Stimulated activated CD8-positive, alpha-beta memory T cell treated with anti-CD3 and anti-CD28 coated beads, Interleukin-4, amount 100 ng/mL, for 1 hour (primary cell): ENCODE measurements at places on chromosomes 5 and 9.

DNA sequence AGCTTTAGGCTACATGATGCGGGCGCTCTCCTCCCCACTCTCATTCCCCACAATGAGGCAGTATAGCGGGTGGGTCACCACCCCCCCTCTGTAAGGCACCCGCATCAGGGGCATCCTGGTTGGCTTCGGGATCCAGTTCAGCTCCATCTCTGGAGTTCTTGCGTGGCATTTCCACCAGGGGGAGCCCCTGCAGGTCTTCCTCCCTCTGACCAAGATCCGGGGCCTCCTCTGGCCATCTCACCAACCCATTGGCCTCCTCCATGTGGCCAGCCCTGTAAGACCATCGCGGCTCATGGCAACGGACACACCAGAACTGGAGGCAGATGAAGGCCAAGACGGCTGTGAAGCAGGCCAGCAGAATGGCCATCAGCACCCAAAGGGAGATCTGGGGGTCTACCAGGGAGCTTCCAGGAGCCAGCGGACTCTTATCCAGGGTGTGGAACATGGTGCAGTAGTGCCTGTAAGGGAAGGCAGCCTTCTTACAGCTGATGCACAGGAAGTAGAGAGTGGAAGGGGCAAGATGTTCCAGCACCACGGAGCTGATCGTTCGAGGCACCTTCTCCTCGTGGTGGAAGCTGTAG lies 77.0 kb downstream of the CYFIP2 start:
- no peak for DNase-seq

DNA sequence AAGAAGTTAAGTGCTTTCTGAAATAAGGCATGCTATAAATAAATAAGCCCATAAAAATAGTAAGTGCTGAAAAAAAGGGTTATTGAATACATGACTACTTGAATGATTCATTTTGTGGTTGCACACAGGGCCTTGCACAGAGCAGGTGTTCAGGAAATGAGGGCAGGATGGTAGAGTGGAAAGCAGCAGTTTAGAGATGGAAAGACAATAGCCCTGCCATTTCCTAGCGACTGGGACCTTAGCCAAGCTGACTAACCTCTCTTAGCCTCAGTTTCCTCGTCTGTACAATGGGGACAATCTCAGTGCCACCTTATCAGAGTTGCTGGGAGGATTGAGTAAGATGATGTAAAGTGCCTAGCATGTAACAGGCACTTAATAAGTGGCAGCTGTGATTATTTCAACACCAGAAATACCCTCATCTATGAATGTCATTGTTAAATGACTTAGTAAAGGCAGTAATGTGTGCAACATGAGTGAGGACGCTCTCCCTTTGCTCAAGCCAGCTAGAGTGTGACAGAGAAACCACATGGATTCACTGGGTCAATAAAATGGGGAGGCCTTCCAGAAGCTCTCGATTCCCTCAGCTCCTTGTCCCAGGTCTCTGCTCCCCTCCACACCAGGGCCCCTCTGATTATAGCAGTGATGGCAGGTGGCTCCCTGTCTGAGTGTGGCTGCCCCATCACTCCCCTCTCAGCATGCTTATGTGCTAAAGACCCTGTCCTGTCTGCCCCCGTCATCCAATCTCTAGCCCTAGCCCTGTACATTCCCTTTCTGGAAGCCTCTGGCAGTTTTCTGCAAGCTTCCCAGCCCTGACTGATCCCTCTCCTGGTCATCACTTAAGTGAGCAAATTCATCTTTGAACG lies 16.0 kb upstream of the PHF19 start:
- DNase-seq: no peak

- DNase-seq: no peak
Observed at GRCh38 chr5:173114536-173114935, 29.8 kb upstream of the BNIP1 start.

GRCh38 chr5:133938929-133939328 lies 29.5 kb downstream of the C5orf15 start:
- DNase-seq: no peak

- no peak for DNase-seq
Observed at GRCh38 chr5:139949710-139950109, 93.4 kb downstream of the NRG2 start.
